ENCODE measurements at places on chromosomes 7 and 10.

DNA sequence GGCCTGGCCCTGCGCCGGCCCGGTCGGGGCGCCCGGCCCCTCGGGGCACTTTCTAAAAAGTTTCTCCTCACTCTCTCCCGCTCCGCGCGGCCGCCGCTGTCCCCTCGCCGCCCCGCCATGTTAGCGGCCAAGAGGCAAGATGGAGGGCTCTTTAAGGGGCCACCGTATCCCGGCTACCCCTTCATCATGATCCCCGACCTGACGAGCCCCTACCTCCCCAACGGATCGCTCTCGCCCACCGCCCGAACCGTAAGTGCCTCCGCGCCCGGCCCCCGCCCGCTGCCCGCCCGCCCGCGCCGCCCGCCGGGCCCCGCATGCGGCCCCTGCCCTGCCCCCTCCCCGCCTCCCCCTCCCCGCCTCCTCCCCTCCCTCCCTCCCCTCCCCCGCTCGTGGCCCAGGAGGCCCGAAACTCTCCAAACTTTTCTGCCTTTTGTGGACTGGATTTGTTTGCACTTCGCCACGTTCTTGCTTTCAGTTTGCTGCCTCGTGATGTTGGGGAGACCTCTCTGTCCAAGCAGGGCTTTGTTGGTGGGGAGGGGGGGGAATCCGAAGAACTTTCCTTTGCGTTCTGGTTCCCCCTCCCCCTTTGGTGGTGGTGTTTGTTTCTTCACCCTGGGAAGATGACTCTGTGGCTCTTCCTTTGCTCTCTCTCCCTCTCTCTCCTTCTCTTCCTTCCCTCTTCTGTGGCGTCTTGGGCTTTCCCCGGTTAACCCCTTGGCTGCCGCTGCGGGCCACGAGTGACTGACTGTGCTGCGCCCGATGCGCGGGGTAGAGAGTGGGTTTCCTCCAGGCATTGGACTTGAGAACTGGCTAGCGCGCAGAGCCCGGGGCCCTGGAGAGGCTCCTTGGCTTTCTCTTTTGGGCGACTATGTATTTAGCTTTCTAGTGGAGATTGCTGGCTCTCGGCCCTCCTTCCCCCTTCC lies 1.6 kb downstream of the TCF7L2 start:
- H3K4me1 ChIP-seq, result peaks cover 24% of the 10 kb centered on the region
- H3K4me3 ChIP-seq, result peak overlapping the region; percentile 79
- DNase-seq, result peak; percentile 57
- peaks cover 31% of the 10 kb centered on the region for H3K27me3 ChIP-seq
- H3K36me3 ChIP-seq, result no peaks in the 10 kb centered on the region
- H3K27ac ChIP-seq, result peak overlapping the region; percentile 77

- no peak for DNase-seq
- no peak overlapping the region for H3K27ac ChIP-seq
- no peaks in the 10 kb centered on the region for H3K27me3 ChIP-seq
- H3K4me3 ChIP-seq, result no peak overlapping the region
Observed at GRCh38 chr7:122454776-122455507, 150.4 kb upstream of the FEZF1 start.

DNA sequence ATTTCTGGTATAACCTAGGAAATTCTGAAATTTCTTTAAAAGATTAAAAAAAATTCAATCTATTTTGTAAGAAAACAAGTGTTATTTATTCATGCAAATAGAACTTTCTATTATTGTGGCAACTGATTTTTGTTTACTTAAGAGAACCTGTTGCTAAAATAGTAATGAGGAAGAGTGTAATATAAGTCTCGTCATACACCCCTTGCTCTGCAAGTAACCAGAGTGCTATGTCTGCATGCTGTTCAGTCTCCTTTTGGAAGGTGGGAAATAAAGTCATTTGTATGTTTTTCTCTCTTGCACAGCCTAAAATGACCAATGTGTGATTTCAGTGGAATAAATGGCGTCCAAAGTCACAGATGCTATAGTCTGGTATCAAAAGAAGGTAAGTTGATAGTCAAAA lies 41.3 kb downstream of the PHTF2 start:
- H3K36me3 ChIP-seq, result no peaks in the 10 kb centered on the region
- no peak overlapping the region for H3K27ac ChIP-seq
- no peak overlapping the region for H3K4me3 ChIP-seq
- no peaks in the 10 kb centered on the region for H3K4me1 ChIP-seq
- DNase-seq, result no peak

GRCh38 chr10:74171625-74172024 lies 20.6 kb downstream of the ADK start:
- H3K4me3 ChIP-seq, result no peak overlapping the region
- no peaks in the 10 kb centered on the region for H3K36me3 ChIP-seq
- H3K4me1 ChIP-seq, result no peaks in the 10 kb centered on the region
- H3K27ac ChIP-seq, result no peak overlapping the region
- no peaks in the 10 kb centered on the region for H3K27me3 ChIP-seq

GRCh38 chr10:34116681-34117271 lies 698.3 kb downstream of the PARD3 start:
- no peak overlapping the region for H3K27ac ChIP-seq
- no peaks in the 10 kb centered on the region for H3K36me3 ChIP-seq
- H3K27me3 ChIP-seq, result no peaks in the 10 kb centered on the region

- no peaks in the 10 kb centered on the region for H3K36me3 ChIP-seq
- H3K27me3 ChIP-seq, result no peaks in the 10 kb centered on the region
- H3K4me3 ChIP-seq, result no peak overlapping the region
- DNase-seq, result no peak
Observed at GRCh38 chr10:87671139-87671815, 11.6 kb downstream of the PAPSS2 start.
